ENCODE measurements at places on chromosomes 3 and 15.

DNA sequence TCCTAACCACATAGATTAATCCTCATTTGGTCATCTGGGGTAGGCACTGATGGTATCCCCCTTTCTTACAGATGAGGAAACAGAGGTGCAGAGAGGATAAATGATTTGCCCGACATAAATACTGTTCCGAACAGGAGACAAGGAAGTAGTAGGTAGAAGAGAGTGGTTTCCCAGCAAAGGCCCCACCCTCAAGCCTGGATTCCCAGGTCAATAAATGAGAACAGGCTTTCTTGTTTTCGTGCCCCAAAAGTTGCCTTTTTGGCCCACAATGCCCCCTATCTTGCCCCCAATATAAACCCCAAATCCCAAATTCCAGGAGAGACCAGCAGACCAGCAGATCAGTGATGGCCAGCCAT lies 125.5 kb upstream of the PRR20G start:
- DNase-seq: no peak

DNA sequence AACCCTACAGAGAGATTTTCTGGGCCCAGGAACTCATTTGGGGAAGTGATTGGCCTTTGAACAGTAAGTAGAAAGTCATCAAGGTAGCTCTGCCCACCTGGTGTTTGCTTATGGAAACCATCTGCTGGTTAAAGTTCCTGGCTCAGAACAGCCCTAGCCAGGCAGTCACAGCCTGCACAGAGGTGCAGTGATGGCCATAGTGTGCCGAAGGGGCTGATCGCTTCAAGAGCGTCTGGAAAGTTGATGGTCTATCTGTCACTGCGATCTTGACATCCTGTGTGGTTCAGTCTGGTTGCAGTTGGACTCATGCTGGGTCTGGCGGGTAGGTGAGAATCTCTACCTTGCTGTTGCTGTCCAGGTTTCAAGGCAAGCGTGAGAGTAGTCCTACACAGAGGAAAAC lies 151.6 kb downstream of the SLCO3A1 start:
- no peak for DNase-seq

DNA sequence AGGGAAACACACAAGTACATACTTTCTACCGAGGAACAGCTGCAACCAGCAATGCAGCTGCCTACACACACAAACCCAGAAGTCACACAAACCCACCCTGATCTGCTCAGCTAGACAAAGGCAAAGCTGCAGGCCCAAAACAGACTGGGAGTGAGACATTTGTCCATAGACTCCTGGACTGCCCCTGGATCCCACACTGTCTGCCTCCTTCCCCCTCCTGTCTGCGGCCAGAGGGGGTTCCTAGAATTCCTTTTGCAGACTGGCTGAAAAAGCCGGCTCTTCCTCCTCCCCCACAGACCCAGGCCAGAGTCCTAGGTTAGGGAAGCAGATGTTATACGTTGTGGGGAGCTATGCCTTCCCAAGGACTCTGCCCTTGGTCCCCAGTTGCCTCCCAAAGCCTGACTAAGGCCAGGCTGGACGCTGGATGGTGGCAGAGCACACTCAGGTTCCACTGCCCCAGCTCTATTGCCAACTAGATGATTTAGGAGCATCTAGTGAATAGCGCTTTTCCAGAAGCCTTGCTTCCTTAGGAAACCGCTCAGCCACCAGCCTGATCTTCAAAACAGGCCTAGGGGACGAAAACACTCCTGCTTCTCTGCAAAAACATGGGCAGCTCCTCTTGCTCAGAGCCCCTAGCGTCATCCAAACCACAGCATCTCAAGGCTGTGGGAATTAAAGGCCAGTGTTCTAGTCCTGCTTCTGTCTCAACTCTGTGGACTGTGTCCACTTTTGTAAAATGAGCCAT lies 37.4 kb upstream of the CILP start:
- no peak for DNase-seq

GRCh38 chr15:100043068-100043641 lies 298.6 kb downstream of the ADAMTS17 start:
- DNase-seq: no peak

DNA sequence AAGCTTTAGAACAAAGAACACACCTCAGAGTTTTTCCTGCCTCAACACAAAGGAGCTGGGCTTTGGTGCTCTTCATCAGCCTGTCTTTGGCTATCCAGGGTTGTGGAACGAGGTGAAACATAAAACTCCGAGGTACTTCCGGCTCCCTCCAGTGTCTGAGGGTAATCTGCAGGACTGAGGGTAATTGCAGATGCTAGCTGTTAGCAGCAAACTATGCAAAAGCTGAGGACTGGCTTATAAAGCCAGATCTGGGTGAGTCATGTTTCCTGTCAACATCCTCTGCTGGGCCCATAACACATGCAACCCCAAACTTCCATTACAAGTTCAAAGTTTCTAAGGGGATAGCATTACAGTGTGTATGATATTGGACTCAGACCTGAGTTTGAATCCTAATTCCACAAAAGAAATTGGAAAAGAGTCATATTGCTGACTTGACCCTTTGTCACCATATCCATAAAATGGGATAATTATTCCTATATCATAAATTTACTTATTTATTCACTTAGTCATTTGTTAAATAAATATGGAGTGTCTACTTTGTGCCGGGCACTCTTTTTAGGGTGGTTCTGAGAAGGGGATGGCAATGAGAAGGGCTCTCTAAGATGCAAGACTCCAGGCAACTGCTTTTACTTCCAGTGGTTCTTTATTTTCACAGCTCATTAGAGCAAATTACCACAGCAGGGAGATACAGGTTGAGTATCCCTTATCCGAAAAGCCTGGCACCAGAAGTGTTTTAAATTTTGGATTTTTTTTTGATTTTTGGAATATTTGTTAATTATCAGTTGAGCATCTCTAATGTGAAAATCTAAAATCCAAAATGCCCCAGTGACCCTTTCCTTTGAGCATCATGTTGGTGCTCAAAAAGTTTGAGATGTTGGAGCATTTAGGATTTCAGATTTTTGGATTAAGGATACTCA lies 9.5 kb upstream of the TRIM69 start:
- DNase-seq: no peak

DNA sequence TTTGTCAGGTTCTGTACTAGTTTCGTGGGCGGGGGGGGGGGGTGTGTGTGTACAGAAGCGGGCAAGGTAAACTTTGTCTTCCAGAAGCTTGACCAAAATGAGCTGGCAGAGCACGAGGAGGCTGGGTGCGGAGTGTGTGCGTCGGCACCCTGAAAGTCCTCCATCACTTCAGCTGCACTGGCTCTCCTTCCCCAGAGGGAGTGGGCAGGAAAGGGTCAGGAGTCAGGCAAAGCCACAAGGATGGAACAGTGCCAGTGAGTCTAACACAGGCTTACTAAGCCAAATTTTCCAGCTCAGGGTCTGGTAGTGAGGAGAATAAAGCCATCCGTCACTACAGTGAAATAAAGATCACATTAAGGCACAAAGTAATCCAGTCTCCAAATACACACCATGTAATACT lies 11.9 kb upstream of the SH3GL3 start:
- no peak for DNase-seq

DNA sequence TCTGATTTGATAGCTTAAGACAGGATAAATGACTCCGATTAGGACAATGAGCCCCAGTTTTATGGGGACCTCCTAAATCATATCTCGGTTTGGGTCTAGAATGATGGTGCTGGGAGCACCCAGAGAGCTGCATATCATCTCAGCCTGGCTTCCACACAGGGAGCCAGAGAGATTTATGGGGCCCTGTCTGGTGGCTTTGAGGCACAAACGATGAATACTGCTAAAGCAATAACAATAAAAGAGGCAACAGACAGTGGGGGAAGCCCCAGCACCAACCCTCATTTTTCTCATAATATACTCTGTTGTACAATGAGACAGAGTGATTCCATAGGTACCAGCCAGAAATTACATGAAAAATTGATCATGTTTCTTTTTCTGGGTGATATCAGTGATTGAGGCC lies 889.0 kb upstream of the CFAP20DC start:
- no peak for DNase-seq

GRCh38 chr3:141629976-141630375 lies 108.1 kb upstream of the RNF7 start:
- DNase-seq: no peak

GRCh38 chr3:55964491-55964985 lies 477.4 kb upstream of the WNT5A start:
- DNase-seq: no peak

DNA sequence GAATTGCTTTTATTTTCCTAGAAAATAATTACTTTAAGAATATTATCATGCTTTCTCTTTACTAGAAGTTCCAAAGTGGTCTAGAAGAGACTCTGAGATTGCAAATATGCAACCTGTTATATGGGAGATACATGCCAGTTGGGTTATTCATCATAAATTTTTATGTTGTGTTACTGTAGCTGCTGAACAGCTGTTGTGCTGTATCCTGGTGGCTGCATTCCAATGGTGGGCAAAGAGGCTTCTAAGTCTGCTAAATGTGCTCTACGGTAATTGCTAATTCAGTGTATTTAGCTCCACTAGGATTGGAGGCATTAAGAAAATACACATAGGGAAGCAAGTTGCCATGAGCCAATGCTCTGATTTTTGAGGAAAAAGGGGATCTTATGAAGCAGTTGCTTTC lies 409.0 kb downstream of the TUSC7 start:
- DNase-seq: no peak

DNA sequence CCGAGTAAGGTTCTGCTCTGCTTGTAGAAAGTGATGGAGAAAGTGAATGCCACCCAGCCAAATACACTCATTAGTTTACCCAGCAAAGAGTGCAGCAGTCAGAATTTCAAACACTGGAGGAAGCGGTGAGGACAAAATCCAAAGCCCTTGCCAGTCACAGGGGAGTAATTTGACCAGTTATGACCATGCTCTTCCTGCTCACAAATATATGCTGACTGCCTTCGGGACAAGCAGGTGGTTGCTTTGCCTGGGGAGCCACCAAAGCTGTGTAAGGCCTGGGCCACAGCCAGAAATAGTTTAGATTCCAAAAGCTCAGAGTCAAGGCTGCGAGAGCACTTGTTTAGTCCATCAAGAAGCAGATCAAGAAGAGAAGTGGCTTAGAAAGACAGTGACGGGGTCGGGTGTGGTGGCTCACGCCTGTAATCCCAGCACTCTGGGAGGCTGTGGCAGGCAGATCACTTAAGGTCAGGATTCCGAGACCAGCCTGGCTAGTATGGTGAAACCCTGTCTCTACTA lies 51.0 kb upstream of the ATP13A3 start:
- DNase-seq: no peak

GRCh38 chr3:40379674-40380306 lies 7.2 kb upstream of the ENTPD3 start:
- no peak for DNase-seq

DNA sequence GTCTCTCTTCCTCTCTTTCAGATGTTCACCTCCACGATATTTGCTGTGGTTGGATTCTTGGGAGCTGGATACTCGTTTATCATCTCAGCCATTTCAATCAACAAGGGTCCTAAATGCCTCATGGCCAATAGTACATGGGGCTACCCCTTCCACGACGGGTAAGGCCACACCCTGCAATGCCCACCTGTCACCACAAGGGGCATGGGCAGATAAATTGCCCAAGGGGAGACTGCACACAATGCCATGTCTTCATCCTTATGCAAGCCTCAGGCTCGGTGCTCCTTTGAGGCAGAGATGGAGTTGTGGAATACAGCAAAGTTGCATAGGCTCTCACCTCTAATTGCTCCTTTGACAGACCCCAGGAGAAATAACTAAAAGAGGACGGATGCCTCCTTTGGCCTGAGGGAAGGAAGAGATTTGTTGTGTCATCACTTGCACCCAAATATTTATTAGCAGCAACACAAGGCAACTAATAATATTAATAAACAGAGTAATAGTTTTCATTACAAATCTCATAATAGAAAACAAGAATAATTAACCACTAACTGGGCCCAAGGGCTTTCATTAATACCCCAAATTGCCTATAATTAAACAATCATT lies 13.2 kb downstream of the TM4SF4 start:
- no peak for DNase-seq

GRCh38 chr3:183503746-183504145 lies 51.8 kb downstream of the KLHL6 start:
- DNase-seq: no peak

Measured in hippocampal formation (tissue), 2 donors.